KBM-7 (cell line): ENCODE measurements at places on chromosomes 6 and 20.

GRCh38 chr6:81939766-81940165, 187.3 kb upstream of the TENT5A start:
- no peak for DNase-seq

- peak; percentile 12 for DNase-seq
These were observed 67.7 kb upstream of the NOTCH4 start for GRCh38 chr6:32291543-32291942.

- DNase-seq, result no peak
These were observed 62.1 kb downstream of the OLIG3 start for GRCh38 chr6:137432054-137432611.

GRCh38 chr20:35286899-35287508, 2.4 kb upstream of the EIF6 start:
- no peak for DNase-seq

DNA sequence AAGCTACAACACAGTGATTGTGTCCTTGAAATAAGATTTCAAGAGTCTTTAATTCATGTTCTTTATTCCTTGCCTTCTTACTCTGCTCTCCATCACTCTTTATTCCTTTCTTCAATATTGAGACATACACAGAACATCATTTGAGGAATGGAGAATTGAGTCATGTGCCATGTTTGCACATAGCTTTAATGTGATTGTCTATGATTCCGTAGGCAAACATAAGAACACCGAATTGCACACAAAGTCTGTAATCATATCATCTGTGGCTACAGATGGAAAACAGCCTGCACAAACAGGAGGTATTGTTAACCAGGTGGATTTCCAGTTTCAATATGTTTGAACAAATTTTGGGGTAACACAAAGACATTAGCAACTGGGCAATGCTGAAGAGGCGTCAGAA, 571.6 kb upstream of the GJE1 start:
- DNase-seq, result no peak

GRCh38 chr6:30679765-30680535, 6.5 kb downstream of the PPP1R18 start:
- DNase-seq, result no peak
